Keratinocyte (primary cell): ENCODE measurements at places on chromosomes 16 and 17. TPM values are rescaled to one million over a fixed set of nuclear protein-coding genes. Genes with fewer than 3 reads are reported as not detected.

DNA sequence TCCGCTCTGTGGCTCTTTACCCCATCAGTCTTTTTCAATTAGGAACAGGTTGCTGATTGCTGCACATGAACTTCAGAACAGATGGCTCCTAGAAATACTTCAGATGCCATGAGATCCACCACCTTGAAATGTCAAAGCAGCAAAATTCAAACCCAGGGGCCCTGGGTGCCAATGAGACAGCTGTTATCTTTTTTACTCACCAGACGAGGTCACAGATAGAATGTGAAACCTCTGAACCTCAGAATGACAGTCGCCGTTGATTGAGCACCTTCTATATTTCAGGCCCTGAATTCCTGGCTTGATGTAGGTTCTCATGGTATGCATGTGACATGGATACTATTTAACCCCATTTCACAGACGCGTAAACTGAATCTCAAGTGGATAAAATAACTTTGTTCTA is 63.0 kb downstream of the MAF start:
- H3K4me1 ChIP-seq: no peaks in the 10 kb centered on the region
- no peak overlapping the region for H3K4me3 ChIP-seq
- no peaks in the 10 kb centered on the region for H3K36me3 ChIP-seq
- no peak overlapping the region for H3K27ac ChIP-seq
- H3K27me3 ChIP-seq: no peaks in the 10 kb centered on the region

TRIM37 gene
- 17.3 to 26.4 TPM (median 24.4 TPM) in 3 replicates for polyA plus RNA-seq

DNA sequence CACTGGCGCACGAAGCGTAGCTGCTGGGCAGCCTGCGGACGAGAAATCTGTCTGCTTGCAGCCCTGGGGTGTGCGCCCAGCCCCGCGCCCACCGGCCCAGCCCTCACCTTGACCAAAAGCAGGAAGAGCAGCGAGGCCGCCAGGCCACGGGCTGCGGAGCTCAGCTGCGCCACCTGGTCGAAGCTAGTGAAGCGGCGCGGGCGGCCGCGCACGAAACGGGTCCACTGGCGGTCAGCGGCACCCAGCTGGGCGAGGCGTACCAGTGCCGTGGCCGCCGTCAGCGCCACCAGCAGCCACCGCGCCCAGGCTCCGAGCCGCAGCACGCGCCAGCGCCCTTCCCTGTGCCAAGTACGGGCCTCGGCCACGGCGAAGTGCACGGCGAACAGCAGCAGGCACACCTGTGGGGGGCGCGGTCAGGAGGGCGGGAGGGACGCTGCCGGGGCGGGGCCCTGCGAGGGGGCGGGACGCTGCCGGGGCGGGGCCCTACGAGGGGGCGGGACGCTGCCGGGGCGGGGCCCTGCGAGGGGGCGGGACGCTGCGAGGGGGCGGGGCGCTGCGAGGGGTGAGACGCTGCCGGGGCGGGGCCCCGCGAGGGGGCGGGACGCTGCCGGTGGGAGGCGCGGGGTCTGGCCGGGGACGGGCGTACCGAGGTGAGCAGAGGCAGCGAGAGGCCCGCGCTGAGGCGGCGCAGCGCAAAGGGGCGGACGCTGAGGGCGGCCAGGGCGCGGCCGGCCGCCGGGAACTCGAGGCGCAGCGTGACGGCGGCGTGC is 43.2 kb downstream of the TSC2 start:
- no peaks in the 10 kb centered on the region for H3K27me3 ChIP-seq
- peak; percentile 41 for DNase-seq
- no peak overlapping the region for H3K27ac ChIP-seq
- no peak overlapping the region for H3K4me3 ChIP-seq
- peaks cover 29% of the 10 kb centered on the region for H3K4me1 ChIP-seq
- peaks cover 26% of the 10 kb centered on the region for H3K36me3 ChIP-seq

- peak within 1 kb of the TSS; percentile 87 for H3K4me3 ChIP-seq
- no peak for DNase-seq
- H3K36me3 ChIP-seq: peaks cover 17% of the 10 kb centered on the region
- H3K27ac ChIP-seq: peak within 1 kb of the TSS; percentile 90
- H3K4me1 ChIP-seq: peaks cover 31% of the 10 kb centered on the region
Observed at GRCh38 chr16:89507834-89508590, at the start of gene SPG7. Gene SPG7 (plus strand): TSS chr16:89508403. CDS start chr16:89508418, 15 bp downstream.

GRCh38 chr17:14014657-14015056 is 54.6 kb upstream of the COX10 start:
- H3K36me3 ChIP-seq: no peaks in the 10 kb centered on the region
- H3K27ac ChIP-seq: no peak overlapping the region
- no peak for DNase-seq
- H3K27me3 ChIP-seq: no peaks in the 10 kb centered on the region

SUPT4H1 gene
- 107 to 206 TPM (median 161 TPM) in 3 replicates for polyA plus RNA-seq

ABCC1 gene
- polyA plus RNA-seq: 19.4 to 30.4 TPM (median 21.6 TPM) in 3 replicates

DOC2A gene
- polyA plus RNA-seq: 0.10 to 0.41 TPM (median 0.26 TPM) in 3 replicates

GRCh38 chr16:8886593-8887430 is 4.7 kb downstream of the LITAFD start:
- no peak overlapping the region for H3K4me3 ChIP-seq
- peaks cover 14% of the 10 kb centered on the region for H3K36me3 ChIP-seq
- no peak overlapping the region for H3K27ac ChIP-seq
- no peaks in the 10 kb centered on the region for H3K27me3 ChIP-seq

- H3K4me3 ChIP-seq: no peak overlapping the region
- peaks cover 13% of the 10 kb centered on the region for H3K4me1 ChIP-seq
- H3K27ac ChIP-seq: no peak overlapping the region
- H3K36me3 ChIP-seq: no peaks in the 10 kb centered on the region
Observed at GRCh38 chr16:10656618-10657017, 38.1 kb downstream of the TEKT5 start.

DNA sequence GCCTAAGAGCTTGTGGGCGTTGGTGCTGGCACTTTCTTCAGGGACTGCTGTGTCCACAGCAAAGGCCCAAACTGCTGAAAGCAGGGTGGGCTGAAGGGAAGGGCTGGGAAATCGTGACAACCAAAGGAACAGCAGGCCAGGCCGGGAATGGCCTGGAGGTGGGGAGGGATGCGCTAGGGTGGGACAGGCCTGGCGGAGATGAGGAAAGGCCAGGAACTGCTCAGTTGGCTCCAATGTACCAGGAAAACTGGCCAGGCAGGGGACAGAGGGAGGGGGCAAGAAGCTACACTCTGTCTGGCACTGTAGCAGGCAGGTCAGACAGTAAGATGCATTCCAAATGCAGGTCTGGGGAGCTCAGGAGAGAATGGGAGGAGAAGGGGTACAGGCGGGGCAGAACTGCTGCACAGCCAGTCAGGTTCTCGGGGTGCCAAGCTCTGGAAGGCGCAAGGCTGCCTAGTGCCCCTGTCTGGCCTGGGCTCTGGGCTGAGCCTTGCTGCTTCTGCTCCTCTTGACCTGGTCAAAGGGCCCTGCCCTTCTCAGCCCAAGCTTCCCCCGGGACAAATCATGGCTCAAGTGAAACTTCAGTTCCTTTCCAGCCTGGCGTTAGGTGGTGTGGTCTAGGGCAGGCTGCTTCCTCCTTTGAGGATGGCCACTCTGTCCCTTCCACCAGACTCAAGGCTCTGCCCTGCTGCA is 7.3 kb downstream of the PNMT start:
- H3K36me3 ChIP-seq: no peaks in the 10 kb centered on the region
- no peak for DNase-seq
- peaks cover 11% of the 10 kb centered on the region for H3K27me3 ChIP-seq
- no peak overlapping the region for H3K4me3 ChIP-seq

FOXF1 gene
- not detected in 3 replicates for polyA plus RNA-seq

TBC1D26 gene
- 0.08 TPM in 1 of 3 replicates, not detected in the others for polyA plus RNA-seq
